ENCODE measurements at places on chromosomes 11 and 22.

DNA sequence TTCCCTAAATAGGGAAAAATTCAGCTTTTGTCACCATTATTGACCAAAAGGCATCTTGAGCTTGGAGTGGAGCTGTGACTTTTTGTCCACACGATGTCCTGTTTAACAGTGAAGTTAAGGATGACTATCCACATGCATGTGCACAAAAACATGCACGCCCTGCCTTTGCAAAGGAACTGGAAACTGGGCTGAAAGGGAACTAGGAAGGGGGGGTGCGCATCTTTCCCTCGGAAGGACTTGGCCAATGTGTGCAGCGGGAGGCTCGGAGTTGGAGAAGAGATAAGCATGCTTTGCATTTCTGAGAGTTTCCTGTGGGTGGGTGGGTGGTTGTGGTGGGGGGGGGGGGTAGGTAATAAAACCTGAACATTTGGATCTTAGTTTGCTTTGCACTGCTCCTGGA lies 411 bp upstream of the KIRREL3 start:
- H3K27ac ChIP-seq: no peak overlapping the region
- DNase-seq: no peak
- H3K36me3 ChIP-seq: no peaks in the 10 kb centered on the region

GRCh38 chr11:119635776-119636175 lies 93.2 kb downstream of the NECTIN1 start:
- H3K27me3 ChIP-seq: peaks cover 10% of the 10 kb centered on the region
- DNase-seq: no peak
- no peaks in the 10 kb centered on the region for H3K36me3 ChIP-seq
- no peak overlapping the region for H3K27ac ChIP-seq

DNA sequence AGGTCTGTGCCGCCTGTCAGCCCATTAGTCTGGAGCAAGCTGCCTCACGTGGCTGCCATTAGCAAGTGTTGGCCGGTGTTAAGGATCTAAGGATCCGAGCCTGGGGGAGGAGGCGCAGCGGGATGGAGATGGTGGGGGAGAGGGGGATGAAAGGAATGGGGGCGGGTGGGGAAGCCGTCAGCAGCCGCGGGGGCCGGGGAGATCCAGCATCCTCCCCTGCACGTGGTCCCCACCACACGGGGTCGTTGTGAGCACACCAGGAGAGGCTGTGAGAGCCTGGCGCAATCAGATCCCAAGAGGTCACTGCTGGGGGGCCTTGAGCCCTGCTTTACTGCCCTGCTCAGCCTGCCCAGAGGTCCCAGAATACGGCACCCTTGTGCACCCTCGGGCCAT lies 7.3 kb downstream of the CABP7 start:
- H3K27me3 ChIP-seq: peaks cover 29% of the 10 kb centered on the region
- H3K36me3 ChIP-seq: no peaks in the 10 kb centered on the region
- no peak for DNase-seq
- no peak overlapping the region for H3K4me3 ChIP-seq
- H3K4me1 ChIP-seq: no peaks in the 10 kb centered on the region

- no peak overlapping the region for H3K27ac ChIP-seq
- H3K36me3 ChIP-seq: peaks cover 30% of the 10 kb centered on the region
- DNase-seq: no peak
- no peaks in the 10 kb centered on the region for H3K4me1 ChIP-seq
Observed at GRCh38 chr22:31692186-31692886, 30.3 kb upstream of the PISD start.

DNA sequence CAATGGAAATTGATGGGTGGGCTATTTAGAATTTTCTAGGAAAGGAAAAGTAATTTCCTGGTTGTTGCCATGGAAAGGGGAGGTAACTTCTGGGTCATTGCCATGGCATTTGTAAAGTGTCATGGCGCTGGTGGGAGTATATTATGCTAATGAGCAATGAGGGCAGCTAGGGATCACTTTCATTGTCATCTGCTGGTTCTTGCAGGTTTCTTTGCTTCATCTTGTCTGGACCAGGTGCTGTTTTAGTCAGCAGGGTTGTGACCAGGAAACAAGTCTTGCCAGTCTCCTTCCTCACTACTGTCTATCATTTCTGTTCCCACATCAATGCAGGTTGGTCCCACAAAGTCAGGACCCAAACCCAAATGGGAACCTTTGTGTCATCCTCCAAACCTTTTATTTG lies 237.6 kb upstream of the C11orf87 start:
- no peaks in the 10 kb centered on the region for H3K4me1 ChIP-seq
- H3K27me3 ChIP-seq: no peaks in the 10 kb centered on the region
- no peak overlapping the region for H3K4me3 ChIP-seq
- no peak for DNase-seq
- H3K27ac ChIP-seq: no peak overlapping the region
